ENCODE measurements at places on chromosomes 3 and 15.

DNA sequence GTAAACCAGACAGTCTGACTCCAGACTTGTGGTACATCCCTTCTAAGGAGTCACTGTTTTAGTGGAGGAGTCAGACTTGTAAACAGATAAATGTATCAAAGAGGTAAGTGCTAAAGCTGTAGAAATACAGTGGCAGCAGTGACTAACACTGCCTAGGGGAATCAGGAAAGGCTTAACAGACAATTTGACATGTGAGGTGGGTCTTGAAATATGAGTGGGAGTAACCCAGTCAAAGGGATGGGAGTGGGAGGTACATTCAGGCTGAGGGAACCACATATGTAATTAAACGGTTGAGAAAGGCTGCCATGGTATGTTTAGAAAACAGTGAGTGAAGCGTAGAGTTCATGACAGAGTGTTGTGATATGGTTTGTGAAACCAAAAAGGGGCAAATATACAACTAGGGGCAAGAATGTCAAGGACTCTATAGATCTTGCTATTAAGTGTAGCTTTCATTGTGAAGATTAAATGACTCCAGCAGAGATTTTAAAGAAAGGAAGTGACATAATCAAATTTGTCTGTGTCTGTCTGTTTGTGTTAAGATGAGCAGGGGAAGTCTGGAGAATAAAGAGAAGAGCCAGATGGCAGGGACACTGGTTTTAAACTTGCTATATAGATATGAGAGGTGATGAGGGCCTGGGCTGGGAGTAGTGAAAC is 11.2 kb upstream of the ALCAM start:
- H3K4me3 ChIP-seq, result no peak overlapping the region
- H3K27ac ChIP-seq, result peak overlapping the region; percentile 48
- peaks cover 59% of the 10 kb centered on the region for H3K4me1 ChIP-seq

GRCh38 chr15:84914351-84914750 is 29.9 kb downstream of the SLC28A1 start:
- no peak for DNase-seq
- no peak overlapping the region for H3K4me3 ChIP-seq
- no peaks in the 10 kb centered on the region for H3K36me3 ChIP-seq

- H3K4me3 ChIP-seq, result no peak overlapping the region
- H3K27me3 ChIP-seq, result peaks cover 4% of the 10 kb centered on the region
- no peak overlapping the region for H3K27ac ChIP-seq
- DNase-seq, result peak; percentile 48
- no peaks in the 10 kb centered on the region for H3K4me1 ChIP-seq
- no peaks in the 10 kb centered on the region for H3K36me3 ChIP-seq
Measured at GRCh38 chr15:100334015-100334414, 7.8 kb downstream of the ADAMTS17 start.

GRCh38 chr15:32637704-32638103 is 3.8 kb upstream of the SCG5 start:
- no peak overlapping the region for H3K27ac ChIP-seq
- no peaks in the 10 kb centered on the region for H3K27me3 ChIP-seq
- DNase-seq, result no peak
- peaks cover 13% of the 10 kb centered on the region for H3K4me1 ChIP-seq
- no peak overlapping the region for H3K4me3 ChIP-seq
- H3K36me3 ChIP-seq, result peaks cover 9% of the 10 kb centered on the region

GRCh38 chr15:101053261-101053660 is 134.1 kb downstream of the LRRK1 start:
- peaks cover 14% of the 10 kb centered on the region for H3K36me3 ChIP-seq
- H3K4me3 ChIP-seq, result no peak overlapping the region
- H3K27me3 ChIP-seq, result no peaks in the 10 kb centered on the region
- DNase-seq, result peak; percentile 83
- H3K4me1 ChIP-seq, result no peaks in the 10 kb centered on the region

DNA sequence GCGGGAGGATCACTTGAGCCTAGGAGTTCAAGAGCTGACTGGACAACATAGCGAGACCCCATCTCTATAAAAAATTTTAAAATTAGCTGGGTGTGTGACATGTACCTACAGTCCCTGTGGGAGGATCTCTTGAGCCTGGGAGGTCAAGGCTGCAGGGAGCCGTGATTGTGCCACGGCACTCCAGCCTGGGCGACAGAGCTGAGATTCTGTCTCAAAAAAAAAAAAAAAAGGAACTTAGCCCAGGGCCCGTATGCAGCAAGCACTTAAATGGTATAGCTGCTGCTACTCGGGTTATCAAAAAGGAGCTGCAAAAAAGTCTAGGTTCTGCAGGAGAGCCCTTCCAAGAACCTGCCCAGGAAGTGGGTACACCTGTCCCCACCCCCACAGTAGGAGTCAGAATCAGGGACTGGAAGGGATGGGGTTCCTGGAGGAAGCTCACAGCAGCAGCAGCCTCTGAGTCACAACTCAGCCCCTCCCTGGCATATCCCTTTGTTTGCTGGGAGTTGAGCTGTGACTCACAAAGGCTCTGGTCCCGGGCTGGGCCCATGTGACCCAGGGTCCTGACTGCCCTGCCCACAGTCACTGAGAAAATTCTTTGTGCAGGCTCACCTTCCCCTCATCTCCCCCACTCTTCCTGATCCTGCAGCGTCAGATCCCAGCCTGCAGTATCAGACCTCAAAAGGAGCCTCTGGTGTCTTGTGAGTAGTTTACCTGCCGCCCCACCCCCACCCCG is at the start of gene SPATA12:
Gene SPATA12, plus strand, starts transcription at position 576 of the 733 bp plus-strand sequence. CDS start 13,031 bp downstream, outside the sequence.
- peaks cover 7% of the 10 kb centered on the region for H3K4me1 ChIP-seq
- peak; percentile 85 for DNase-seq
- H3K4me3 ChIP-seq, result no peak within 1 kb of the TSS
- peak within 1 kb of the TSS; percentile 29 for H3K27ac ChIP-seq

- H3K27ac ChIP-seq, result peak overlapping the region; percentile 86
- H3K27me3 ChIP-seq, result no peaks in the 10 kb centered on the region
- peak; percentile 5 for DNase-seq
- H3K4me1 ChIP-seq, result peaks cover 21% of the 10 kb centered on the region
- H3K36me3 ChIP-seq, result peaks cover 10% of the 10 kb centered on the region
Measured at GRCh38 chr3:10025205-10026083, 793 bp upstream of the FANCD2 start.

GRCh38 chr3:111885578-111885977 is 26.5 kb downstream of the PHLDB2 start:
- H3K4me3 ChIP-seq, result no peak overlapping the region
- peaks cover 33% of the 10 kb centered on the region for H3K4me1 ChIP-seq
- no peak overlapping the region for H3K27ac ChIP-seq
- H3K27me3 ChIP-seq, result no peaks in the 10 kb centered on the region
- no peak for DNase-seq
- H3K36me3 ChIP-seq, result peaks cover 64% of the 10 kb centered on the region

GRCh38 chr15:87804451-87804850 is 452.1 kb downstream of the NTRK3 start:
- no peak overlapping the region for H3K27ac ChIP-seq
- no peak overlapping the region for H3K4me3 ChIP-seq
- no peaks in the 10 kb centered on the region for H3K27me3 ChIP-seq
- no peaks in the 10 kb centered on the region for H3K4me1 ChIP-seq

DNA sequence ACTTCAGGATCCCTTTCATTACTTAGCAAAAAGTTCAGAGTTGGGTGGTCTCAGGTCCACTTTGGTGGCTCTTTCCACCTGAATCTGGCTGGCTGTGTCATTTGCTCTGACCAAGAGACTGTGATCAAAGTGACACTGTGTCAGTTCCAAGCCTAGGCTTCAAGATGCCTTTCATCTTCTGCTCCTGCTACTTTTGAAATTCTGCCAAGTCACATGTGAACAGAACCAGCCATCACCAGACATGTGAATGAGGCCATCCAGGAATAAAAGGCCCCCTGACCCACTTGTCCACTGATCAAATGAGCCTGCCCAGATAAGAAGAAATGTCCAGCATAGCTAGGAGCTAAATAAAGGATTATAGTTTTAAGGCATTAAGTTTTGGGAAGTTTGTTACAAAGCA is 132.2 kb downstream of the OSBPL10 start:
- no peaks in the 10 kb centered on the region for H3K36me3 ChIP-seq
- no peak overlapping the region for H3K27ac ChIP-seq
- peaks cover 22% of the 10 kb centered on the region for H3K4me1 ChIP-seq
- H3K27me3 ChIP-seq, result no peaks in the 10 kb centered on the region
- DNase-seq, result no peak
- H3K4me3 ChIP-seq, result no peak overlapping the region

DNA sequence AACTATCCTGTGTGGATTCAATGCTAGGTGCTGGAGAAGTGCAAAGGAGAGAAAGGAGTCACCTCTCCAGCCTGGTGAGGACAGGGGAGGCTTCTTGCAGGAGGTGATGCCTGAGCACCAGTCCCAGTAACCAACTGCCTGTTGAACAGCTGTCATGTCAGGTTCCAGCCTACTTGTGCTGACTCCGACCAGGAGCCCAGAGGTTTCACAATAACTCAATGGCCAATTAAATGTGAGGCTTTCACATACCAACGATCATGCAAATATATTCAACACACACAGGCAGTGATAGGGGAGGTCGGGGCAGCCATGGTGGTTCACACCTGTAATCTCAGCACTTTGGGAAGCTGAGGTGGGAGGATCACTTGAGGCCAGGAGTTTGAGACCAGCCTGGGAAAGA is 7.7 kb downstream of the SORD start:
- H3K4me1 ChIP-seq, result no peaks in the 10 kb centered on the region
- no peaks in the 10 kb centered on the region for H3K27me3 ChIP-seq
- no peak overlapping the region for H3K27ac ChIP-seq
- no peak for DNase-seq

DNA sequence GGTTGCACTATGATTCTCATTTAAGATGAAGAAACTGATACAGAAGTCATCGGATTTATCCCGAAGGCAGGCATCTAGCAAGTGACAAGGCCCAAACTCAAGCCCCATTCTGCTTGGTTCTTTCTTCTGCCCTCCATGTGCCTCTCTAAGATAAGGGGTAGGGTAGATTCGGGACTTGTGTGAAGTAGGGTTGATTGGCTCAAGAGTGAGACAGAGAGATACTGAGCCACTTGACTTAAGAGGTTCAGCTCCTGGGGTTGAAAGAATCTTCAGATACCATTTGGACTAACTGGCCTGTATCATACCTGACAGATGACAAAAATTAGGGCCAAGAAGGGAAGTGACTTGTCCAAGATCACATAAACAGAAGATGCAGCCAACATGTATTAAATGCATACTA is 891 bp downstream of the RFT1 start:
- no peaks in the 10 kb centered on the region for H3K27me3 ChIP-seq
- H3K27ac ChIP-seq, result peak overlapping the region; percentile 98
- no peak for DNase-seq
- H3K4me1 ChIP-seq, result peaks cover 16% of the 10 kb centered on the region

DNA sequence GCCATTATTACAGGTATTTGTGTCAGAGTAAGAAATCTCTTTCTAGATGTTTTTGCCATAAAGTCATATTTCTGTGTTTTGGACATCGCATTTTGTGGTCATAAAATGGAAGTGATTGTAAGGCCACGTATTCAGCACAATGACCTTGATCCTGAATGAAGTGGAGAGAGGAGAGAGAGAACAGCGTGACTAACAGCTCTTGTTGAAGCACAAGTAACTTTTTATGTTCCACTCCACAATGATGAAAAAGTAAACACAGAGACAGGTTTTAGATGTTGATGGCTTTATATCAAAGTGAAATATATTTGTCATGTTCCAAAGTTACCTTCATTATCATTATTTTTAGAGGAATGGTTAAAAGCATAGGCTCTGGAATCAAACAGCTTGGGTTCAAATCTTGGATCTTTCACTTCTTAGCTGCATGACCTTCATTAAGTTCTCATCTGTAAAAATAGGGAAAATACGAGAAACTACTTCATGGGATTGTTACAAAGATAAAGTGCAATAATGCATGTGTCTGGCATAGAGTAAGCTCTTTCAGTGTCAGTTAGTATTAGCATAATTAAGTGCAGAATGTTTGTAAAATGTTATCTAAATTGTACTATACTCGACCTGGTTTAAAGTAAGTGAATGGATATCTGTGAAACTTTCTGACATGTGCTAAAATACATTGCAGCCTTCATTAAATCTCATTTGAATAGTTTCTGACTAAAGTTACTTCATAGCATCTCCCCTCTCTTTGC is 341.5 kb upstream of the DNAJC19 start:
- H3K36me3 ChIP-seq, result no peaks in the 10 kb centered on the region
- H3K4me3 ChIP-seq, result no peak overlapping the region
- no peak for DNase-seq
- H3K27me3 ChIP-seq, result no peaks in the 10 kb centered on the region
- no peak overlapping the region for H3K27ac ChIP-seq

DNA sequence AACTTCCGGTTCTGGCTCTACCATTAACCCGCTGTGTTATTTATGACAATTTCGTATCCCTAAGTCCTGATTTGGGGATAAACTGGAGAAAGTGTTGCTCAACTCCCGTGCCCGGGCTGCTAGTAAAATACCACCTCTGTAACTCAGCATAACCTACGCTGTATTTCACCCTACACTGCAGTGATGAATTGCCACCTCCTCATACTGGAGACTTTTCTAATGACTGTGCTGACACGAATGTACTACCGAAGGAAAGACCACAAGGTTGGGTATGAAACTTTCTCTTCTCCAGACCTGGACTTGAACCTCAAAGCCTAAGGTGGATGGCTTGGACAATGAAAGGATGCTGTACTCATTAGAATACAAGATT is 16.5 kb downstream of the SLC51A start:
- no peaks in the 10 kb centered on the region for H3K27me3 ChIP-seq
- no peak overlapping the region for H3K27ac ChIP-seq
- H3K4me3 ChIP-seq, result no peak overlapping the region

- H3K36me3 ChIP-seq, result no peaks in the 10 kb centered on the region
- peaks cover 14% of the 10 kb centered on the region for H3K4me1 ChIP-seq
- H3K27ac ChIP-seq, result no peak overlapping the region
- no peak for DNase-seq
Measured at GRCh38 chr15:55532944-55533343, 24.9 kb upstream of the DNAAF4 start.

GRCh38 chr3:72673011-72673771 is 175.1 kb downstream of the SHQ1 start:
- H3K4me1 ChIP-seq, result no peaks in the 10 kb centered on the region
- no peaks in the 10 kb centered on the region for H3K36me3 ChIP-seq
- no peak overlapping the region for H3K4me3 ChIP-seq
- H3K27ac ChIP-seq, result no peak overlapping the region

GRCh38 chr3:178480795-178481194 is 55.4 kb upstream of the KCNMB2 start:
- H3K27ac ChIP-seq, result no peak overlapping the region
- H3K4me3 ChIP-seq, result no peak overlapping the region
- H3K36me3 ChIP-seq, result no peaks in the 10 kb centered on the region
- peaks cover 30% of the 10 kb centered on the region for H3K27me3 ChIP-seq
- H3K4me1 ChIP-seq, result peaks cover 2% of the 10 kb centered on the region
